ENCODE measurements at places on chromosomes 13 and 19.

DNA sequence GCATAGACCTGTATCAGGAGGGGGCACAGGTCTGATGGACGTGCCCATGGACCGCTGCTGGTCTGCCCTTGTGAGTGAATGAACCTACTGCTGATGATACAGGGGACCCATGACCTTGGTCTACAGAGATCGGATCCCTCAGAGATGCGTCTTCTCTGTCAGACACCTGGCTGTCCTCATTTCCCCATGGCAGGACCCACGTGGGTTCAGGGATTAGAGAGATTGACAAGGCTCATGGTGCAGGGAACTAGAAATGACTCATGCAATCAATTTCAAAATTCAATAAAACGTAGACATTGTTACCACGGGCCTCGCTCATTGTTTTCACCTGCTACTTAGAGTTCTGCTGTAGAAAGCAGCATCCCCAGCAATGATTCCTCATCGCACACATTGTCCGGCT lies 962 bp upstream of the TPRX1 start:
- DNase-seq, result no peak

DNA sequence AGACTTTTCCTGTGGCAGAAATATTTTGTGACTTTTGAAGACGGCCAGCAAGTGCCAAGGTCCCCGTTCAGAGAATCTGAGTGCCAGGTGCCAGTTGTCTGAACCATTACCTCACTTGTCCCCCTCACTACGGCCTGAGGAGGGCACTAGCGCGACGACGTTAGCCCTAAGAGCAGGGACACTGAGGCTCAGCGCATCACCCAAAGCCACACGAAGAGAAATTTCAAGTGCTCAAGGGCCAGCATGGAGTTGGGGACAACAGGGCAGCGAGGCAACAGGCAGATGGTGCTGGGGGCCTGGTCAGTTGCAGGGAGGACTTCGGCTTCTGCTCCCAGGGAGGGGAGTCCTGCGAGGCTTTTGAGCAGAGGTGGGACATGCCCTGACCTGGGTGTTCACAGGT lies 9.5 kb upstream of the TYK2 start:
- no peak for DNase-seq

- no peak for DNase-seq
These were observed 45.6 kb upstream of the UBE2L5 start for GRCh38 chr13:30376426-30377311.

- DNase-seq, result no peak
These were observed 3.5 kb downstream of the CEACAM4 start for GRCh38 chr19:41623360-41623759.

DNA sequence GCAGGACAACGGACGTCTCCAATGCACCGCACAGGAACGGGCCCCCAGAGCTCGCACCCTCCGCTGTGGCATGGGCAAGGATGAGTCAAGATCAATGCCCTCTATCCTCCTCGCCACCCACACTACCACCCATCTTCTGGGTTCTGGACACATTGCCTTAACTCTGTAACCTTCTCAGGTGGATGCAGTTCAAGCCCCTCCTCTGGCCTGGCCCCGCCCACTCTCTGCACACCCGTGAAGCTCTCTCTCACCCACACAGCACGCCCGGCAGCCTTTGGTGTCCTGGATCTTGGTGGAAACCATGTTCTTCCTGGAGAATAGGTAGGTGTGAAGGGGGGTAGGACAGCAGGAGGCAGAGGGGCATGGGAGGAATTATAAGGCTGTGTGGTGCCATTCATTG lies 20.7 kb downstream of the MAP4K1 start:
- no peak for DNase-seq

DNA sequence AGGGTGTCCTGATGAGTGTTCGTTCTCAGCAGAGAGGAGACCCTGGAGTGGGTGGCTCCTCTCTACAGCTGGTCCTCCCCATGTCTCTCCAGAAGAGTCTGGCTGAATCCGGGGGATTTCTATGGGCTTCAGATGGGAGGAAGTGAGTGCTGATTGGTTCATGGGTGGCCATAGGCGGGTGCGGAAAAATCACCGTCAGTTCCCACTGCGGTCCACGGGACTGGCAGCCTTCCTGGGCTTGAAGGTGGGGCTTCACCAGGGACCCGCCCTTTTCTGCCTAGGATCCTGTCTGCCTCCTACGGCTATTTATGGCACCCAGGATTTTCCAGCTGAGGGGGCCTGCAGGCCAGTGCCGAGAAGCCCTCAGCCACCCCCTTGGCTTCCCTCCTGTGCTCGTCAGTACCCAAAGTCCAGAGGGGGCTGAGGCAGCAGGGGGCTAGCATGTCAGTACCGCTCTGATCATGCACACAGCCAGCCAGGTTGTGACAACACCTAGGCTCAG lies 18.4 kb downstream of the CPB2 start:
- DNase-seq, result no peak

DNA sequence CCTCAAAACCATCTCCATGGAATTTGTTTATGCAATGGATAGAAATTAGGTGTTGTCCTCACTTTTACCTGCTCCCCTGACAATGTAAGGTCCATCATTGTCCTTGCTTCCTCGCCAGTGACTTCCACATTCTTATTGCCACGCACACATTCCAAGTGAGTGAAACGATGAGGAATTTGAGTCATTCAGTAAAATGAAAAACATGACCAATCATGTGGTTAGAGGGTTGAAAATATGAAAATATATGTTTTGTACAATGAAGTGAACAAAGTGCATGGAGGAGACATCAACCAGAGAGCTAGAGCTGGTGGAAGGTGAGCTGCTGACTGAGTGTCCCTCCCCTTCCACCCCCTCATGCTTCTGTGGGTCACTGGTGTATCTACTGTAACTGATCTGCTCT lies 91.7 kb downstream of the ATP8A2 start:
- DNase-seq, result no peak

DNA sequence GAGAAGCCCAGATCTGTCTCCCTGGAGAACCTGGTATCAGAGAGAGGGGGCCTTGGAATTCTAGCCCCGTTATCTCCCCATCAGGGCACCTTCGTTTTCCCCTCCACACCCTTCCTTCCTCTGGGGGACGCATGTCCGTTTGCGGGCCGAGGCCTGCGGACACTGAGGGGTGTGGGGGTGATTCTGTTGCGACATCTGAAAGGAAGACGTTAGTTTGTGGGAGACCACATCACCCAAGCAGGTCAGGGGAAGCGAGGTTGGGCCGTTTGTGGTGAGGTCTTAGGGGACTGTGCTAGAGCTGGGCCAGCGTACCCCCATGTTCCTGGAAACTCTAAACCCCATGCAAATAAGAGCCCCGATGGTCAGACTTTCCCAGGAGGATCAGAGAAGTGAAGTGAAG lies 3.7 kb upstream of the HSH2D start:
- no peak for DNase-seq

GRCh38 chr13:87334176-87334575 lies 337.0 kb upstream of the SLITRK5 start:
- no peak for DNase-seq

- peak; percentile 74 for DNase-seq
These were observed 1.3 kb upstream of the ZIC2 start for GRCh38 chr13:99980201-99980823.

- DNase-seq, result no peak
These were observed 2.4 kb downstream of the CUL4A start for GRCh38 chr13:113211774-113212173.

- DNase-seq, result no peak
These were observed 15.7 kb upstream of the ENOX1 start for GRCh38 chr13:43802511-43802910.

GRCh38 chr13:27524981-27525975 lies 74.9 kb upstream of the MTIF3 start:
- no peak for DNase-seq

- no peak for DNase-seq
These were observed 22.3 kb downstream of the IRS2 start for GRCh38 chr13:109764045-109764444.

DNA sequence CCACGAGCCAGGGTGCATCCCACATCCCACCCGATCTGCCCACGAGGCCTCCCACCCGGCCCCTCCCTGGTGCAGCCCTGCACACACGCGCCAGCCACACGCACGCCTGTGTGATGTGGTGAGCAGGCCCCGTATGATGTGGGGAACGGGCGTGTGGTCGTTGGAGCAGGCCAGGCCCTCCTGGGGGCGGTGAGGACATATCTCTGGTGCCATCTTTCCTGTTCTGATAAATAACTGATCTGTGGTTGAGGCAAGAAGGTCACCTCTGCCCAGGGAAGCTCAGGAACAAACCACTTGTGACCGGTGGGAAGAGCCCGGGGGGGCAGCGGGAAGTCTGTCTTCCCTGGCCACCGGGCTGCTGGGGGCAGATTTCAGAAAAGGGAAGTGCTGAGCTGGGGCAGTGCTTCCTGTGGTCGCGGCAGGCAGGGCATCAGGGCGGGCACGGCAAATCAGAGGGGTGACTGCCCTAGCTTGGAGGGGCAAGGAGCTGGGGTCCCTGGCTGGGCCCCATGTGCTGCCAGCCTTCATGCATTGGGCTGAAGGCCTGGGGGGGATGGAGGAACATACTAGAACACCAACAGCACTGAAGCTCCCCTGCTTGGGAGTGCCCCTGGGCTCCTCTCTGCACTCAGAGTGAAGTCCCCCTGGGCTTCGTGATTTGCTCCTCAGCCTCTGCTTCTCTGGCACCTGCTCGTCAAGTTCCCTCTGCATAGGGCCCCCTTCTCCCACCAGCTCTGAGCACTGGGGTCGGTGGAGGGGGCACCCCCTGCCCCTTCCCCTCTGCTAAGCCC lies 35.2 kb upstream of the SLC7A10 start:
- DNase-seq, result peak; percentile 84

- DNase-seq, result no peak
These were observed 185.2 kb upstream of the OBI1 start for GRCh38 chr13:78844106-78844505.

GRCh38 chr19:18440415-18440877 lies 2.5 kb upstream of the ISYNA1 start:
- no peak for DNase-seq

- no peak for DNase-seq
These were observed 11.6 kb downstream of the CBARP start for GRCh38 chr19:1226227-1226518.

DNA sequence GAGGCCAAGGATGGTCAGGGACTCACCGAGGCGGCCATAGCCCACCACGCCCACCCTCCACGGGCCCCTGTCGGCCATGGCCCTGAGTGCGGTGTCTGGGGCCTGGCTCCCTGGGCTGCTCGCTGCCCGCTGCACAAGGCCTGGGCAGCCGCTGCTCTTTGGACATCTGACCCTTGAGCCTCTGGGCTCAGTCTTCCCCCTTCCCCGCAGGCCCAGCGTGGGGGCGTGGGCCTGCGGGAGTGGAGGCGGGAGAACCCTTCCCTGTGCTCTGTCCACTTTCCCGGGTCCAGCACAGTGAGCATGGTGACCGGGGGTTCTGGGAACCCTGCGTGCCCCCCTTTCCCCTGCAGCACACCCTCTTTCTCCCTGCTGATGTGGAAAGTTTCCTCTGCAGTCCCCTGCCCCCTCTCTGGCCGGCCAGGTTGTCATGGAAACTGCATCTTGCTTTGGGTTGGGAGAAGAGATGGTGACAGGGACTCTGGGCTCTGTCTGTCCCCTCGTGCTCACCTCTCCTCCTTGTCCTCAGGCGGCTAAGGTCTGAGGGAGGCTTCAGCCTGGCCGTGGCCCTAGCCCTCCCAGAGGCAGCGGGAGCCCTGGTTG lies at the start of gene ASPDH:
Gene ASPDH, minus strand, starts transcription at position 168 of the 600 bp plus-strand sequence. Its CDS starts 90 bp downstream, at position 78.
- no peak for DNase-seq

- no peak for DNase-seq
These were observed 2.0 kb downstream of the TDRD3 start for GRCh38 chr13:60398907-60399589.

GRCh38 chr13:31591642-31592233 lies 147.6 kb upstream of the RXFP2 start:
- DNase-seq, result no peak

DNA sequence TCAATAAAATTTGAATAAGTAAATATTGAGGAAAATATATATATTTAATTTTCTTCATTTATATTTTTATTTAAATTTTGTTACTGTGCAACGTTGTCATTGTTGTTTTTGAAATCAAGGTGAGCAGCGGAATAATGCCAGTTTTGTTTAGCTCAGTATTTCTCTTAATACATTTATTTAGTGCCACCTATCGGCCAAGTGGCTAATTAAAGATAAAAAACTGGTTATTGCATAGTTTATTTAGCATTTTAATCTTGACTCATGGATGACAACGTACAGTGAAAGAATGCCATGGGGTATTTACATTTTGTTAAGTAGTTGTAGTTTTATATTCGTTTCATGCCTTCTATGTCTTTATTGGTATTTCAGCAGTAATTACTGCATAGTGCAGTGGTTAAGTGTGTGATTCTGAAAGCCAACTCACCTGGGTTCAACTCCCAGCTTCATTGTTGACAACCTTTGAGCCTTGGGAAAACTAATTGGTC lies 265.9 kb downstream of the MYO16 start:
- no peak for DNase-seq

- DNase-seq, result no peak
These were observed 21.3 kb downstream of the DNAJC3 start for GRCh38 chr13:95698047-95698749.

- DNase-seq, result peak; percentile 95
These were observed at the start of gene ZNF665 for GRCh38 chr19:53192771-53193534. ZNF665 (minus strand) TSS chr19:53193358; CDS start chr19:53182898, 10,460 bp downstream.

- no peak for DNase-seq
These were observed 21.8 kb downstream of the POLR1D start for GRCh38 chr13:27643334-27644132.

GRCh38 chr13:110826861-110827672 lies 87.8 kb downstream of the ANKRD10 start:
- DNase-seq, result no peak

GRCh38 chr19:6707658-6708018 lies 12.8 kb downstream of the C3 start:
- DNase-seq, result no peak

- DNase-seq, result no peak
These were observed 7.8 kb upstream of the DGKH start for GRCh38 chr13:42040730-42041010.

GRCh38 chr19:51339313-51339686 lies 2.6 kb downstream of the VSIG10L start:
- DNase-seq, result no peak

DNA sequence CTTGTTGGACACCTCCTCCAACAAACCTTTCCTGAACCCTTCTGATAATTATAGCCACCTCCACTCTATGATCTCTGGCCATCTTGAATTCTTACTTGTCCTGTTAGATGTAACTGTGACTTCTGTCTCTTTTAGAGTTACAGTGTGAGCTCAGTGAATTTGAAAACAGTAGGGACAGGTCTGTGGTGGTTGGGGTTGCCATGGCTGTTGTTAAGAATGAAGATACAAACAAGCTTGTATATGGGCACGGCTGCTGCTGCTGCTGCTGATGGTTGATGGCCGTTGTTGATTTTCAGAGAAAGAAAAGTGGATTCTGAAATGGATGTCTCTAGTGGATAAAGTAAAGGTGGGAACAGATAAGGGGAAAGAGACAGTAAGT lies 101.5 kb downstream of the STARD13 start:
- DNase-seq, result no peak

Measured in upper lobe of right lung (tissue), 1 donor.